ENCODE measurements at places on chromosomes 11 and 22.

DNA sequence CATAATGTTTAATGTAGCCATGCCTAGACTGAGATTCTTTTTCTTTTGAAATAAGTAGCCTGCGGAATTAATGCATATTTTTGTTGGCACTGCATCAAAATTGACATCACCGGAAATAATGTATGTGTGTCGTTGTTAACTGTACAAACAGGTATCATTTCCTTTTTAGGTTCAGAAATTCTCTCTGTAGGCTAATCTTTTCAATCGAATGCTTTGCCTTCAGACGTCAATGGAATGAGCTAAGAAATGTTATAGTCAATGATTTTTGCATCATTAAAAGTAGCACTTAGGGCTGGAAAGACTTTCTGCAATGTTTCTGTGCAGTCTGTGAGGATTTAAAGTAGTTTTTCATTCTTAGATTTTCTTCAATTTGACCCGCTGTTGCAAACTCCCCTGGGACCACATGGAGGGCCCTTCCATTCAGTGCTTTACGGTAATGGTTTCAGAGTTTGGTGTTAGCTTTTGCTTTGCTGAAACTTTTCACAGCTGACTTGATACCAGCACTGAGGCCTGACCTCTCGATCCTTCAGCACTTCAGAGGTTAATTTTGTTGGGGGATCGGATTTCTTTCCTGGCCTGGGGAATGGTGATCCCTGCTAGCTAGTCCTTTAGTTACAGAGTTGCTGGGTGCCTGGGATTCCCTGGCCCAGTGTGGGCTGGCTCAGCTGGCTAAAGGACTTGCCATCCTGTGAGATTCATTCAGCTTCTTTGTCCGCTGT, 137.8 kb downstream of the DBX1 start:
- H3K27me3 ChIP-seq = no peaks in the 10 kb centered on the region
- no peak overlapping the region for H3K4me3 ChIP-seq
- H3K36me3 ChIP-seq = no peaks in the 10 kb centered on the region
- H3K27ac ChIP-seq = no peak overlapping the region
- DNase-seq = no peak
- no peaks in the 10 kb centered on the region for H3K4me1 ChIP-seq

DNA sequence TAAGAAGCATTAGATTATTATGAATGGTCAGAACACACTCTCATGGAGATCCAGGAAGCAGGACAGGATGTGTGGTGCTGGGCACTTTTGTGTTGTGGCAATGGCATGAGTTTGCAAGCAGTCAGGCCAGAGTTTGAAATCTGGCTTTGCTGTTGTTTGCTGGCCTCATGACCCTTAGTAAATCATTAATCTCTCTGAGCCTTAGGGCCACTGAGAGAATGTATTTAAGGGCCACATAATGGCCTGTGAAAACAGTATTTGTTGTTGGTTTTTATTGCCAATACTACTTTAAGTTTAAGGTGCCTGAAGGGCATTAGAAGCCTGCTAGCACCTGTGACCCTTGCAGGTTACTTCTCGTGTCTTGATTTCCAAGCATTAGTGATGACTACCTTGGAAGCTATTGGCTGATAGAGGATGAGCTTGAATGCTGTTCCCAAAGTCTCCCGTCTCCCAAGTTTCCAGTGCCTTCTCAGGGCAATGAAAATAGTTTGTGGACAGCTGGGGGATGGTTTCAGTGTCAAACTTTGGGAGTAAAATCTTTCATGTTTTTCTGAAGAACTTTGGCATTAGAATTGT, 24.6 kb downstream of the STIM1 start:
- H3K27me3 ChIP-seq = no peaks in the 10 kb centered on the region
- H3K27ac ChIP-seq = peak overlapping the region; percentile 33
- DNase-seq = no peak

DNA sequence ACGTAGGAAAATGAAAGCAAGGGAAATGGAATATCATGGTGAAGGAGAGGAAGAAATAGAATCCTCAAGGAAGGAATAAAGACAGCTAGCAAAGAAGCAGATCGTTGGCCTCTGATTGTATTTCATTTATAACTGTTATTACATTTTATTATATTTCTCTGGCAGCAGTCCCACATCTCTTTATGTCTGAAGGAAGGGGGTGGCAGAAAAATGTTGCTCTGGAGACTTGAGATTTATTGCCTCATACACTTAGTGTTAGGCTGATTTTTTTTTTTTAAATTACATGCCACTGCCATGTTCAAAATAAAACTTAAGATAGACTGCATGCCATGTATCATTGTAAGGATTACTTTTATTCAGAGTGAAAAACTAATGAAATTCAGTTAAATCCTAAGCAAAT, 971.7 kb upstream of the CHORDC1 start:
- DNase-seq = no peak
- H3K27me3 ChIP-seq = no peaks in the 10 kb centered on the region
- H3K4me1 ChIP-seq = no peaks in the 10 kb centered on the region
- H3K27ac ChIP-seq = no peak overlapping the region
- no peak overlapping the region for H3K4me3 ChIP-seq
- H3K36me3 ChIP-seq = no peaks in the 10 kb centered on the region

DNA sequence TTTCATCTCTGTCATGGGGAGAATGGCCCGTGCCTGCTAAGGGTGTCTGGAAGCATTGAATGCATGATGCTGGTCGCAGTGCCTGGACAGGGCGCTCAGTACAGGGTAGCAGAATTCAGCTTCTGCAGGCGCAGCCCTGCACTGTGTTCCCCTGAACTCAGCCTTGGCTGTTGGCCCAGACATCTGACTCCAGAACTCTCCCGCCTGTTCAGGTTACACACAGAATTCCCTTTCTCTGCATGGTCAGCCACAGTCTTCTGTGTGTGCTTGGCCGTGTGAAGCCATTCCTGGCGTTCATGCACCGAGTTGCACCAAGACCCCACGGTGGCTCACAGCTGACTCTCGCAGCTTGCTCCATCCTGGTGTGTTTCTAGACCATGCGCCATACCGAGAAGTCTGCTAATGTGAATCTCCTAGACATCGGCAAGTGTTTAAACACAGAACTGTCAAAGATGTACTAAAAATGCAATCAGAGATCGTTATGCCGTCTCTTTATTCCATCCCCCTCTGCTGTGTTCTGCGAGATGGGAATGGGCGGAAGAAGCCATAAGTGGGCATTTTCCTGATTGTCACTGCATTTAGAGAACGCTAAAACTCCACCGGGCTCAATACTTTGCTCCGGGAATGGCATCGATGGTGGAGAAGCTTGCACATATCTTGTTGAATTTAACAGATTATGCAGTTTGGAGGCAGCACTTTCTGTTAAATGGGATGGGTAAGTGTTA, 55.6 kb downstream of the MPPED1 start:
- no peak overlapping the region for H3K27ac ChIP-seq
- H3K4me1 ChIP-seq = no peaks in the 10 kb centered on the region
- no peak overlapping the region for H3K4me3 ChIP-seq

- no peak overlapping the region for H3K4me3 ChIP-seq
- H3K36me3 ChIP-seq = no peaks in the 10 kb centered on the region
- H3K4me1 ChIP-seq = no peaks in the 10 kb centered on the region
- no peak for DNase-seq
- no peaks in the 10 kb centered on the region for H3K27me3 ChIP-seq
Observed at GRCh38 chr11:31240340-31240904, 129.1 kb downstream of the DCDC1 start.

GRCh38 chr22:23494930-23495266, 85.2 kb downstream of the IGLL1 start:
- no peaks in the 10 kb centered on the region for H3K27me3 ChIP-seq
- no peaks in the 10 kb centered on the region for H3K36me3 ChIP-seq
- no peak overlapping the region for H3K4me3 ChIP-seq
- H3K4me1 ChIP-seq = peaks cover 3% of the 10 kb centered on the region
- no peak for DNase-seq

DNA sequence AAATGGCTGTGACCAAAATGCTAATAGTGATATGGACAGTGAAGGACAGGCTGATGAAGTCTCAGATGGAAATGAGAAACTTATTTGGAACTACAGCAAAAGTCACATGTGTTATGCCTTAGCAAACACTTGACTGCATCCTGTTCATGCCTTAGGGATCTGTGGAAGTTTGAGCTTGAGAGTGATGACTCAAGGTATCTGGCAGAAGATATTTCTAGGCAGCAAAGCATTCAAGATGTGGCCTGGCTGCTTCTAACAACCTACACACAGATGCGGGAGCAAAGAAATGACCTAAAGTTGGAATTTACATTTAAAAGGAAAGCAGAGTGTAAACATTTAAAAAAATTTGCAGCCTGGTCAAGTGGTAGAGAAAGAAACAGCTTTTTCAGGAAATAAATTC, 28.1 kb upstream of the CD81 start:
- no peak for DNase-seq
- H3K27me3 ChIP-seq = no peaks in the 10 kb centered on the region
- H3K4me3 ChIP-seq = no peak overlapping the region

- no peaks in the 10 kb centered on the region for H3K36me3 ChIP-seq
- no peaks in the 10 kb centered on the region for H3K4me1 ChIP-seq
- no peak overlapping the region for H3K27ac ChIP-seq
- no peak for DNase-seq
Observed at GRCh38 chr11:120391292-120391691, 55.1 kb downstream of the ARHGEF12 start.

DNA sequence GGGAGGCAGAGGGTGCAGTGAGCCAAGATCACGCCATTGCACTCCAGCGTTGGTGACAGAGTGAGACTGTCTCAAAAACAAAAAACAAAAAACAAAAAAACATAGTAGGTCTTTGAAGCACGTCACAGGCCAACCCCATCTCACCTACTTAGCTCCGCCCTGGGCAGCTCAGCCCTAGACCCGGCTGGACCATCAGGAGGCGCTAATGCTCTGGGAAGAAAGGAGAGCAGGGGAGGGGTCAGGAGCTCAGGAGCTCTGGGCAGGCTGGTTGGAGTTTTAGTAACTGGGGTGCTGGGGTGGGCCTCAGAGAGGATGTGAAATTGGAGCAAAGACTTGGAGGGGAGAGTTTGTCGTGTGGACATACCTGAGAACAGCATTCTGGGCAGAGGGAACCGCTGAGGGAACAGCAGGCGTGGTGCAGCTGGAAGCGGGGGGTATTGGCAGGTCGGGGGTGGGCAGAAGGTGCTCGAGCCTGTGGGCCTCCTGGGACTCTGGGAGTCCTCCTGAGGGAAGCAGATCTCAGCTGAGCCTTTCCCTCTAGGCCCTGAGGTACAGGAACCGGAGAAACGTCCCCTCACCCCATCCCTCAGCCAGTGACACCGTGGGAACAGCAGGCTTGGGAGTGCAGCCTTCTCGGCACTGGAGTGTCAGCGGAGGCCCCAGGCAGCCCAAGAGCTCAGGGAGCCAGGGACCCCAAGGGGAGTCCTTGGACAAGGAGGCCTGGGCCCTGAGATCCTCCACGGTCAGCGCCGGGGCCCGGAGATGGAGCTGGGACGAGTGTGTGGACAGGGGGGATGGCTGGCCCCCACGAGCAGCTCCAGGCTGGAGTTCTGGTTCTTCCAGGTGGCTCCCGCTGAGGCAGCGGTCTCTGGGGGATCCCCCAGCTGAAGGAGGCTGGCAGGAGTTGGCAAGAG, 2.2 kb upstream of the RPS6KA4 start:
- peaks cover 29% of the 10 kb centered on the region for H3K4me1 ChIP-seq
- no peak overlapping the region for H3K4me3 ChIP-seq
- DNase-seq = no peak
- H3K36me3 ChIP-seq = peaks cover 20% of the 10 kb centered on the region

DNA sequence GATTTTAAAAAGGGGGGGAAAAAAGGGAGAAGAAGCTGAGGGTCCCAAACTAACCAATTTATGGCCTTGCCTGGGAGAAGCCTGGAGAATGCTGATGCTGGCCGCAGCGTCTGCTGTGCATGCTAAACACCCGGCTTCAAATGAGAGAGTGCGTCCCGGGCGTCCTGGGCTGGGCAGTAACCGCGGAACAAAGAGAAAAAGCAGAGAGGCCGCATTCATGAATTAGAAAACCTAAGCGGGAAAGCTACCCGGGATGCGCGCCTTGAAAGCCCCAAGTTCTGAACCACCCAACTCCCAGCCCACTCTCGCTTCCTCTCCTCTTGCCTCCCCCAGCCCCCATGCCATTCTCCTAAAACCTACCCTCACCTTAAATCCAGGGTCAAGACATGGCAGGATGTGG, 6.5 kb downstream of the MN1 start:
- no peak overlapping the region for H3K4me3 ChIP-seq
- no peak overlapping the region for H3K27ac ChIP-seq
- DNase-seq = no peak
- H3K4me1 ChIP-seq = peaks cover 2% of the 10 kb centered on the region

- H3K27ac ChIP-seq = no peak overlapping the region
- H3K36me3 ChIP-seq = no peaks in the 10 kb centered on the region
- no peaks in the 10 kb centered on the region for H3K4me1 ChIP-seq
- peaks cover 4% of the 10 kb centered on the region for H3K27me3 ChIP-seq
Observed at GRCh38 chr11:114011443-114011842, 36.5 kb downstream of the HTR3A start.

GRCh38 chr11:18766015-18766414, 25.6 kb downstream of the PTPN5 start:
- no peaks in the 10 kb centered on the region for H3K4me1 ChIP-seq
- no peaks in the 10 kb centered on the region for H3K36me3 ChIP-seq
- H3K27ac ChIP-seq = no peak overlapping the region
- H3K4me3 ChIP-seq = no peak overlapping the region

DNA sequence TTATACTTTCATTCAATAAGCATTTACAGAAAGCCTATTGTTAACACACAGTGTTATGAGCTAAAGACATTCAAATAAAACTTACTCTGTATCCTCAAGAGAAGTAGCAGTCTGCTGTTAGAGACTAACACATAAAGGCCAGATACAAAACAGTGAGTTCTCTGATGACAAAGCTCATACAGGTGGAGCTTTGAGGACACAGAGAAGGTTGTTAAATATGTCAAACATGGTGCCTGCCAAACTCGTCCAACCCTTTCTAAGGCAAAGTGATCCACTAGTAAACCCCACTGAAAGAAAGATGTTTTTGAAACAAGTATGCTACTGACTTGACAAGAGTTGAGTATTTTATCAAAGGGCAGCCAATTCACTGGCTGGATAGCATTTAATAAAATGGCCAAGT, 70.1 kb downstream of the C2CD3 start:
- H3K27ac ChIP-seq = no peak overlapping the region
- no peaks in the 10 kb centered on the region for H3K4me1 ChIP-seq
- DNase-seq = no peak

DNA sequence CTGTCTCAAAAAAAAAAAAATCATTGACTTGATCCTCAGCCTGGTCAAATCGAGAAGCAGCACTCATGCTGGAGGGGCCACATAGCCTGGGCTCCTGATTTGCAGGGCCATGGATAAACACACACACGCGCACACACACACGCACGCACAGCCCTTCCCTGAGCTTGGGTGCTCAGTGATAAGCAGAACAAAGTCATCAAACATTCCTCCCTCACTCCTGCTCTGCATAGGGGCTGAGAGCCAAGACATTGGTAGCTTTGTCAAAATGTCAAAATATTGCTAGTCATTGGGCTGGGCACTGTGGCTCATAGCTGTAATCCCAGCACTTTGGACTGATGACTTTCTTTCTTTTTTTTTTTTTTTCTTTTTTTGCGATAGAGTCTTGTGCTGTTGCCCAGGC, 34.0 kb upstream of the A4GALT start:
- DNase-seq = no peak
- no peak overlapping the region for H3K4me3 ChIP-seq
- no peaks in the 10 kb centered on the region for H3K4me1 ChIP-seq
- no peaks in the 10 kb centered on the region for H3K27me3 ChIP-seq

All from effector memory CD4-positive, alpha-beta T cell (primary cell).